ENCODE measurements at places on chromosomes 5 and 9.

DNA sequence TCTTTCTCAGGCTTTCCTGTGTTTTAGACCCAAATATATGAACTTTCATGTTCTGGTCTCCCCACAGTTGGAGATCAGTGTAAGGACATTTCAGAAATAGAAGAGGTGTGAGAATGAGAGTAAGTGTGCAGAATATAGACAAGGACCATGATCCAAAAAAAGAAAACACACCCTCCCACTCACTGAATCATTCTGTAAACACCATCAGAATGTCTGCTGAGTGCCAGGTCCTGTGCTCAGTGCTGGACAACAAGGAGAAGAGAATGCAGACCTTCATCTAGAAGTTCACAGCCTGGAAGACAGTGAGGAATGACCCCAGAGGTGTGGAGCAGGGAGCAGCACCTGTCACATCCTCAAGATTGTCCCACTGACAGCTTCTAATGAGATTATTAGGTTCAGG lies 19.1 kb upstream of the SH3RF2 start:
- no peak for DNase-seq

DNA sequence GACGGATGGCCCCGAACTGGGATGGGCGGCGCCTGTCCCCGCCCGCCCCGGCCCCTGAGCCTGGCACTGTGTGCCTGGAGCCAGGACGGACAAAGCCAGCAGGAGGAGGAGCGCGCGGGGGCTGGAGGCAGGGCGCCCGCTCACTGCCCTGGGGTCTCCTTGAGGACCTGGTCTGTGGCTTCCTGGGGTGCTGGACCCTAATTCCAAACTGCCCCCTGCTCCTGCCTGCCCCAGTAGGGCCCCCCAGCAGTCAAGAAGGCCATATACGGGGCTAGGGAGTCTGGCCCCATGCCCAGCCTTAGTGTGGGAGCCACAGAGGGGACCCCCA lies 29.2 kb upstream of the RXRA start:
- DNase-seq: no peak

GRCh38 chr5:171874234-171874633 lies 88.6 kb downstream of the SMIM23 start:
- no peak for DNase-seq

- DNase-seq: no peak
Observed at GRCh38 chr9:93011114-93011513, 47.4 kb upstream of the SUSD3 start.

- no peak for DNase-seq
Observed at GRCh38 chr5:128905568-128906110, 59.6 kb upstream of the SLC27A6 start.

GRCh38 chr5:158569534-158569933 lies 530.2 kb downstream of the EBF1 start:
- DNase-seq: no peak

GRCh38 chr5:172926008-172926523 lies 33.2 kb upstream of the RPL26L1 start:
- DNase-seq: no peak

DNA sequence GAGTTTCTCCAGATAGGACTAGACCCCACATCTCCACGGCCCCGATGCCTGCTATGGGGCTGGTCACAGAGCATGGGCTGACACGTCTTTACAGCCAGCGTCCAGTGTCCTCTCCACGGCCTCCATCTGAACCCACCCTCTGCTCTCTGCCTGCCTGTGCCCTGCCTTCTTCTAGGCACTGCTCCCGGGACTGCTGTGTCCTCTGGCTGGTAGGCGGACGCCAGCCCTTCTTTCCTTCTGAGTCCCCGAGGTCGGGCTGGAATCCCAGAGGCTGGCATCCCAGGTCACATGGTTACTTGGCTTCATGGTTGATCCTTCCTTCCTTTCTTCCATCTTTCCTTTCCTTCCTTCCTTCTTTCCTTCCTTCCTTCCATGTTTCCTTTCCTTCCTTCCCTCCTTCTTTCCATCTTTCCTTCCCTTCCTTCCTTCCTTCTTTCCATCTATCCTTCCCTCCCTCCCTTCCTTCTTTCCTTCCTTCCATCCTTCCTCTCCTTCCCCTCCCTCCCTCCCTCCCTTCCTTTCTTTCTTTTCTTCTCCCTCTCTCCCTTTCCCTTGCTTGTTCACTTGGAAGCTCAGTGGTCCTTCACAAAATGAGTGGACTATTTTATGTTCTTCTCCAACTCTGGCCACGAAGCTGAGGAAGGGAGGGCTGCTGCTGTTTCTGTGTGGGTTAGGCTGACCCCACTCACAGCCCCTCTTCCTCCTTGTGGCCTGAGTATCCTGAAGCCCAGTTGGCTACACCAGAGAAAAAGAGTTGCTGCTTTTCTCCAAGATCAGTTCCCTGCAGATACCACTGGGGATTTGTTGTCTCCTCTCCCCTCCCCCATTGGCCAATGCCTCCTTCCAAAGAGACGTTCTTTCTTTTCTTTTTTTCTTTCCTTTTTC lies 66.8 kb upstream of the NEURL1B start:
- DNase-seq: no peak

- DNase-seq: no peak
Observed at GRCh38 chr9:98442114-98442513, 186.7 kb upstream of the TBC1D2 start.

GRCh38 chr5:140351609-140352334 lies 5.4 kb upstream of the HBEGF start:
- DNase-seq: peak; percentile 28

All from naive thymus-derived CD8-positive, alpha-beta T cell (primary cell).